Transverse colon (tissue), 4 donors: ENCODE measurements at places on chromosomes 1 and 21. TPM values are rescaled to one million over a fixed set of nuclear protein-coding genes. Genes with fewer than 3 reads are reported as not detected.

- no peak for DNase-seq
Measured at GRCh38 chr1:78622548-78622947, 2.3 kb downstream of the IFI44L start.

- DNase-seq: no peak
Measured at GRCh38 chr1:17637055-17637454, 97.6 kb downstream of the ARHGEF10L start.

- DNase-seq: no peak
Measured at GRCh38 chr1:230422221-230422981, 3.7 kb downstream of the PGBD5 start.

Gene NUP210L
- total RNA-seq: not detected

DNA sequence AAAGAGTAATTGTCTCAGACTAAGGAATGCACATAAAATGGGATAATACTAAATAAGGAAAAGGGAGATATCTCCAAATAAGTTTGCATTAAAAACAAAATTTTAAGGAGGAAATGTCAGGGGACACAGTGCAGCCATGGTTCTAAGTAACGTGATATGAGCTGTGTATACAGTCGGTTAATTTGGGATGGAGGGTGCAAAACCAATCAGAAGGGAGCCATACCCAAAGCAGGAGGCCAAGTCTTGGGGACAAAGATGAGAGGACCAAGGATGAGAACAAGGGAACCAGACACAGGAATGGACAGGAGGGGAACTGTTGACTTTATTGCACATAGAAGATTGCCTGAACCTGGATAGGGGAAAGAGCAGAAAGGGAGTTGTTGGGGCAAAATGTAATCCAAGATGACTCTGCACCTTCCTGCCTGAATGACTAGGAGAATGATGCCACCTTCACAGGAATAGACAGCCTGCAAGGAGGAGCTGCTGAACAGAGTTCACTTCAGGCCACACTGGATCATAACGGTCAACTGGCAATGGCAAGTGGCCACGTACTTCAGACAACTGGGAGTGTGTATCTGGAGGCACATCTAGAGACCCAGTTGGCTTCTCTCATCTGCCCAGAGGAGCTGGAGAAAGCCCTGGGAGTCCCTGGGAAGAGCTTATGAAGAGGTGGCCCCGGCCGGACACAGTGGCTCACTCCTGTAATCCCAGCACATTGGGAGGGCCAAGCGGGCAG is 22.0 kb upstream of the BOLA1 start:
- DNase-seq: no peak
